Stimulated activated CD4-positive, alpha-beta T cell treated with anti-CD3 and anti-CD28 coated beads, TNF-alpha, amount 100 ng/mL, for 48 hours (primary cell): ENCODE measurements at places on chromosomes 5 and 9.

GRCh38 chr9:95302479-95302878 is 15.0 kb downstream of the FANCC start:
- no peak for DNase-seq

GRCh38 chr5:115812372-115812771 is 4.1 kb downstream of the CDO1 start:
- DNase-seq: no peak

GRCh38 chr5:136309932-136310598 is 55.3 kb downstream of the TRPC7 start:
- DNase-seq: no peak

- DNase-seq: no peak
Observed at GRCh38 chr5:145925353-145925752, 11.0 kb upstream of the SH3RF2 start.

DNA sequence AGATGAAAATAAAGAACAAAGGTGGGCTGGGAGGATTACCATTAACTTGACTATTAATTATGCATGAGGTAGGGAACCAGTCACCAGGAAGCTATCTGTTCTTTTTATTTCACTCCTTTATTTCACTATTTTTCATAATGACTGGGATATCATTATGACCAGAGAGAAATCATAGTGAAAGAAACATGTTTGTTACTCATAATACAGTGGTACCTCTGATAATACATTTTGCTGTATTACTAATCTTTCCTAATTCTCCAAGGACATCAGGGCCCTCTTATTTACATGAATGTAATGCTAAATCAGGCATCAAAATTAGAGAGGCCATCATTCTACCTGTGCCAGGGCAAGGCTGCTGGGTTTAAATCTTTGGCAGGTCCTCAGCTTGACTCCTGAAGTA is 253.7 kb downstream of the NR3C1 start:
- DNase-seq: no peak

- DNase-seq: no peak
Observed at GRCh38 chr5:158022837-158023236, 163.9 kb upstream of the CLINT1 start.

GRCh38 chr5:30781643-30782042 is 411.8 kb upstream of the CDH6 start:
- no peak for DNase-seq
